Tibial nerve (tissue), 4 donors: ENCODE measurements at places on chromosomes 12 and 14.
A peak's percentile ranks its signal among the peaks of the same experiment; 100 is the strongest.

- no peak for DNase-seq
- H3K36me3 ChIP-seq, result no peaks in the 10 kb centered on the region
- peaks cover 63% of the 10 kb centered on the region for H3K4me1 ChIP-seq
- H3K27me3 ChIP-seq, result no peaks in the 10 kb centered on the region
- H3K4me3 ChIP-seq, result peak overlapping the region; percentile 17
Measured at GRCh38 chr14:69673578-69674305, 62.3 kb downstream of the SUSD6 start.

DNA sequence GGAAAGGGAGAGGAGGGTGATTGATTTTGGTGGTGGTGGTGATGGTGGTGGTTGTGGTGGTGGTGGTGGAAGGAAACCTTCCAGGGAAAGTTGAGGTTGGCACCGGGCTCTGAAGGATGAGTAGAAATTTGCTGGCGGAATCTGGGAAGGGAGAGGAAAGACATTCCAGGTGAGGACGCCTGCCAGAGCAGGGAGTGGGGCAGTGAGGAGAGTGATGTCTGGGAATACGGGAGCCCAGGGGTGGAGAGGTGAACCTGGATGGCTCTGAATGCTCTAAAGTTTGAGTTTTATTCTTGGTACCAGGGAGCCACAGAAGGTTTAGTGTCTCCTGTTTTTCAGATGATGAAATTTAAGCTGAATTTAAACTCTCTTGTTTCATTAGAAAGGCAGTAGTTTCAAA, 16.0 kb downstream of the CHST11 start:
- peaks cover 15% of the 10 kb centered on the region for H3K4me1 ChIP-seq
- no peak overlapping the region for H3K27ac ChIP-seq
- H3K4me3 ChIP-seq, result no peak overlapping the region
- no peak for DNase-seq
- H3K27me3 ChIP-seq, result no peaks in the 10 kb centered on the region

DNA sequence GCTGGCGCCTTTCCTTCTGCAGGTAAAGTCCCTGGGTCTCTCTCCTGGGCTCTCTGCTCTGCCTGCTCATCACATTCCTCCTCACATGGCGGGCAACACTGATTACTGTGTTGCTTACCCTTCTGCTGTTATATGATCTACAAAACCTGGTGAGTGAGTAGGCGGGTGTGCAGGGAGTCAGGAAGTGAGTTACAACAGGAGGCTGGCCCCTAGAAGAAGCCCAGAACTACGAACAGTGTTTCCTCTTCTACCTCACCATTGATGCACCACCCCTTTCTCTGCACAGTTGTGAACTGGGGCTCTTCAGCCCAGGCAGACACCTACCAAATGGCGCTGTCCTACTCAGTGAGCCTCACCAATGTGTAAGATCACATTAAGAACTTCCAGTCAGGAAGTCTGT, 4.9 kb upstream of the KLHL33 start:
- no peak for DNase-seq
- no peaks in the 10 kb centered on the region for H3K27me3 ChIP-seq
- no peaks in the 10 kb centered on the region for H3K4me1 ChIP-seq
- no peak overlapping the region for H3K4me3 ChIP-seq
- H3K36me3 ChIP-seq, result peaks cover 4% of the 10 kb centered on the region

GRCh38 chr12:31006416-31007152, 67.1 kb upstream of the DDX11 start:
- H3K27ac ChIP-seq, result no peak overlapping the region
- no peak overlapping the region for H3K4me3 ChIP-seq
- no peaks in the 10 kb centered on the region for H3K4me1 ChIP-seq
- no peaks in the 10 kb centered on the region for H3K36me3 ChIP-seq
- no peak for DNase-seq

DNA sequence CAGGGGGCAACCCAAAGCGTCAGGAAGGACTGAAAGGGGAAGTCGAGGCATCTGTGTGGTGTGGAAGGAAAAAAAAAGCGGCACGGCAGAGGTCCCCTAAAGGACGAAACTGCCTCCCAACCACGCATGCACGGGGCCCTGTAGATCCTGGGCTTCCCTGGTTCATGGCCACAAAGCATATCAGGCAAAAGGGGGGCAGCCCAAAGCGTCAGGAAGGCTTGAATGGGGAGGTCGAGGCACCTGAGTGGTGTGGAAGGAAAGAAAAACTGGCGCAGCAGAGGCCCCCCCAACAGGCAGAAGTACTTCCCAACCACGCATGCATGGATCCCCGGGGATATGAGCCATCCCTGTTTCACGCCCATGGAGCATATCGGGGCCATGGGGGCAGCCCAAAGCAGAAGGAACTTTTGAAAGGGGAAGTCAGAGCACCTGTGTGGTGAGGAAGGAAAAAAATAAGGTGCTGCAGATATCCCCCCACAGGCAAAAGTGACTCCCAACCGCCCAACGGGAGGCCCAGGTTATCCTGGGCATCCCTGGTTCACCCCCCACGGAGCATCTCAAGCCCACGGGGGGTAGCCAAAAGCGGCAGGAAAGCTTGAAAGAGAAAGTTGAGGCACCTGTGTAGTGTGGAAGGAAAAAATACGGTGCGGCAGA, 581.2 kb downstream of the ALG10 start:
- H3K36me3 ChIP-seq, result no peaks in the 10 kb centered on the region
- H3K4me1 ChIP-seq, result no peaks in the 10 kb centered on the region
- DNase-seq, result no peak
- H3K27me3 ChIP-seq, result no peaks in the 10 kb centered on the region
- H3K27ac ChIP-seq, result no peak overlapping the region

GRCh38 chr14:75286313-75286712, 7.7 kb downstream of the FOS start:
- H3K27ac ChIP-seq, result no peak overlapping the region
- H3K4me1 ChIP-seq, result no peaks in the 10 kb centered on the region
- no peak for DNase-seq
- peaks cover 1% of the 10 kb centered on the region for H3K36me3 ChIP-seq

DNA sequence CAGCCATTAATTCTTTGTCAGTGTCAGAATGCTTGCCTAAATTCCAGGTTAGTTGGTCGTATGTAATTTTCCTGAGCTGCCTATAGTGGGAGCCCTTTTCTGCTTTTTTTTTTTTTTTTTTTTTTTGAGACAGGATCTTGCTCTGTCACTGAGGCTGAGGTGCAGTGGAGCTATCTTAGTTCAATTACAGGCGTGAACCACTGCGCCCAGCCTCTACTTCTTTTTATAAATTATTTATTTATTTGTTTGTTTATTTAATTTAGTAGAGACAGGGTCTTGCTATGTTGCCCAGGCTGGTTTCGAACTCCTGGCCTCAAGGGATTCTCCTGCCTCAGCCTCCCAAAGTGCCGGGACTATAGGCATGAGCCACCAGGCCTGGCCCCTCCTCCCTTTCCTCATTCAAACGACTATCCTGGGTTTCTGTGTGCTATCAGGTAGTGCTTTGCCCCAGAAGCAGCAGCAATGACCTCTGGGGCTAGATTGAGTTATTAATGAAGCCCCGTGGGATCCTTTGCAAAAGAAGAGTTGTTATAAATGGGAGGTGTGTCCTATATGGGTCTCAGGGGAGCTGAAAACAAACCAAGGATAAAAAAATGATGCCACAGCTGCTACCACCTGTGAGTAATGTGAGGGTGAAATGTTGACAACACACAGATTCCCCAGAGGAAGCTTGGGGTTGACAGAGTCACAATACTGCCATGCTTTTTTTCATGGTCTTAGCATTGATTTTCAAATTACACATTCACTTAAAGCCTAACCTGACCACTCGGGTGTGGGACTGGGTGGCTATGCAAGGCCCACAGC, 34.6 kb upstream of the NFKBIA start:
- no peaks in the 10 kb centered on the region for H3K36me3 ChIP-seq
- H3K27me3 ChIP-seq, result no peaks in the 10 kb centered on the region
- no peaks in the 10 kb centered on the region for H3K4me1 ChIP-seq
- H3K27ac ChIP-seq, result no peak overlapping the region
- no peak overlapping the region for H3K4me3 ChIP-seq

DNA sequence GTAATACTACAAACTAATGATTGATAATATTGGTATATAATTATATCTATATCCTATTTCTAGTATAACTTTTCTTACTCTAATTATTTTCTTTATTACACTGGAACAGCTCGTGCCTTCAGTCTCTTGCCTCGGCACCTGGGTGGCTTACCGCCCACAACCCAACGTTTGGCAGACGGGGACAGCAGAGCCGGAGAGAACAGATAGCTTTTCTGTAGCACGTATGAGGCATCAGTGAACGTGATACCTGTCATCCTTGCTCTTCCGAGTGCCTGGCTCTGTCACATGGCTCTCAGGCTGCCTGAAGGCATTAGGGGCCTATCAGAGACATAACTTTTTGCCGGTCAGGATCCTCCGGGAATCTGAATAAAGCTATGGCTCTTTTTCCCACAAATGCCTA, 5.5 kb downstream of the PUS1 start:
- no peaks in the 10 kb centered on the region for H3K27me3 ChIP-seq
- no peak overlapping the region for H3K27ac ChIP-seq
- no peak overlapping the region for H3K4me3 ChIP-seq
- peaks cover 17% of the 10 kb centered on the region for H3K4me1 ChIP-seq

- H3K4me3 ChIP-seq, result no peak overlapping the region
- H3K27ac ChIP-seq, result no peak overlapping the region
- no peaks in the 10 kb centered on the region for H3K4me1 ChIP-seq
- DNase-seq, result no peak
Measured at GRCh38 chr12:110862329-110862728, 15.5 kb downstream of the CCDC63 start.

DNA sequence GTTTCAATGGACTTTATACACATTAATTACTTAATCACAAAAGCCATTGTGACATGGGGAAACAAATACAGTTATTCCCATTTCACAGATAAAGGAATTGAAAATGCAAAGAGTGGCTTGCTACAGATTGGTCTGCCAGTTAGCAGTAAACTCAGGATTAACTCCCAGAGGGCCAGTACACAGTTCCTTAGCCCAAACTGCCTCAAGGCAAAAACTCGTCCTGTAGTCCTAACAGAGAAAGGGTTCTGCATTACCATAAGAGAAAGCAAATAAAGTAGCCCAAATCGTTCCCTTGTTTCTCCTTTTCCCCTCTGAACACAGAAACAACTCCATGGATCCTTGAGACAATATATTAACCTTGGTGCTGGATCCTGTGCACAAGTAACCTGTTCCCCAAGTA, 274.4 kb downstream of the LRIG3 start:
- H3K4me3 ChIP-seq, result no peak overlapping the region
- H3K36me3 ChIP-seq, result no peaks in the 10 kb centered on the region
- H3K27me3 ChIP-seq, result no peaks in the 10 kb centered on the region
- no peak for DNase-seq
- no peak overlapping the region for H3K27ac ChIP-seq
- peaks cover 19% of the 10 kb centered on the region for H3K4me1 ChIP-seq

DNA sequence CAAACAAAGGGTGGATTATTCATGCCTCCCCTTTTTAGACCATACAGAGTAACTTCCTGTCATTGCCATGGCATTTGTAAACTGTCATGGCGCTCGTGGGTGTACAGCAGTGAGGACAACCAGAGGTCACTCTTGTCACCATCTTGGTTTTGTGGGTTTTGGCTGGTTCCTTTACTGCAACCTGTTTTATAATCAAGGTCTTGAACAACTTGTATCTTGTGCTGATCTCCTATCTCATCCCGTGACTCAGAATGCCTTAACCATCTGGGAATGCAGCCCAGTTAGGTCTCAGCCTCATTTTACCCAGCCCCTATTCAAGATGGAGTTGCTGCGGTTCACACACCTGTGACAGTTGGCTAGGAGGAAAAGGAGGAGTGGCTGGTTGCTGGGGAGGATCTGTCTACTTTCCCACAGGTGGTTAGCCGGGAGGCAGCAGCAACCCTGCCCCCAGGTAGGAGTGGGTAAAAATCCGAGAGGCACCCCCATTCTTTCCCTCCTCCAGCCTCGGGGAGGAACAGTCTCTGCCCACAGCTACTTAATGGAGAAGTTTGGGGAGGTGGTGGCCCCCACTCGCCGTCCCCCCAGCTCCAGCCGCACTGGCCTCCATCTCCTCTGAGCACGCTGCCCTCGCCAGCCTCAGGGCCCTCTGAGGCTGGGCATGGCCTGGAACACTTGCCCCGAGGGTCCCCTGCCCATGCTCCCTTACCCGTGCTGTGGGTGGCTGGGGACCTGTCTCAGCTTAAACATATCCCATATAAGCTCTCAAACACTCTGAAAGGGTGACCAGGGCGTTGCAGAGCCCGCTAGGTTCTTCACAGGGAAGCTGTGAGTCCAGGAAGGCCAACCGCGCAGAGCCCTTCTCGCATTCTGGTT, 41.7 kb downstream of the SMIM41 start:
- H3K27me3 ChIP-seq, result peaks cover 14% of the 10 kb centered on the region
- no peak overlapping the region for H3K4me3 ChIP-seq
- no peak for DNase-seq
- no peaks in the 10 kb centered on the region for H3K4me1 ChIP-seq
- no peak overlapping the region for H3K27ac ChIP-seq

DNA sequence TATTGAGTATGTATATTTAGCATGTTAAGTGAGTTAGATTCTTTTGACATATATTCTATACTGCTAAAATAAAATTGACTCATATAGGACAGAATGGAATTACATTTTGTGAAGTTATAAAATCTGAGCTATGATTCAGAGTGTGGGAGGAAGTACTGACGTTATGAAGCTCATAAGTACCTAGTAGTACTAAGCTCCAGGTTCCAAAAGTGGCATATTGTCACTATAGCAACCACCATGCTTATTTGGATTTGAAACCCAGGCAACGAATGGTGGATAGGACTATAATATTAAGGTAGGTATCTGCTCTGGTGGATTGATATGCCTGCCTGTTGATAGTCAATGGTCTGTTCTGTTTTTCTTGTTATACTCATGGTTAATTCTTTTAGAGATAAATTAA, 2.2 kb upstream of the FBXO33 start:
- H3K27ac ChIP-seq, result no peak overlapping the region
- no peaks in the 10 kb centered on the region for H3K36me3 ChIP-seq
- no peak for DNase-seq
- no peaks in the 10 kb centered on the region for H3K27me3 ChIP-seq
- peaks cover 13% of the 10 kb centered on the region for H3K4me1 ChIP-seq
- H3K4me3 ChIP-seq, result no peak overlapping the region

GRCh38 chr12:121400332-121401139, 618 bp downstream of the RNF34 start:
- DNase-seq, result peak; percentile 13
- peak overlapping the region; percentile 96 for H3K27ac ChIP-seq
- H3K36me3 ChIP-seq, result no peaks in the 10 kb centered on the region
- H3K4me3 ChIP-seq, result peak overlapping the region; percentile 92
- no peaks in the 10 kb centered on the region for H3K4me1 ChIP-seq

- no peaks in the 10 kb centered on the region for H3K27me3 ChIP-seq
- DNase-seq, result no peak
- no peak overlapping the region for H3K4me3 ChIP-seq
- peaks cover 6% of the 10 kb centered on the region for H3K4me1 ChIP-seq
- no peaks in the 10 kb centered on the region for H3K36me3 ChIP-seq
- H3K27ac ChIP-seq, result no peak overlapping the region
Measured at GRCh38 chr14:76995279-76996035, 33.1 kb downstream of the IRF2BPL start.
